CD8-positive, alpha-beta memory T cell (primary cell): ENCODE measurements at places on chromosomes 4 and X. TPM values are rescaled to one million over a fixed set of nuclear protein-coding genes. Genes with fewer than 3 reads are reported as not detected.

DNA sequence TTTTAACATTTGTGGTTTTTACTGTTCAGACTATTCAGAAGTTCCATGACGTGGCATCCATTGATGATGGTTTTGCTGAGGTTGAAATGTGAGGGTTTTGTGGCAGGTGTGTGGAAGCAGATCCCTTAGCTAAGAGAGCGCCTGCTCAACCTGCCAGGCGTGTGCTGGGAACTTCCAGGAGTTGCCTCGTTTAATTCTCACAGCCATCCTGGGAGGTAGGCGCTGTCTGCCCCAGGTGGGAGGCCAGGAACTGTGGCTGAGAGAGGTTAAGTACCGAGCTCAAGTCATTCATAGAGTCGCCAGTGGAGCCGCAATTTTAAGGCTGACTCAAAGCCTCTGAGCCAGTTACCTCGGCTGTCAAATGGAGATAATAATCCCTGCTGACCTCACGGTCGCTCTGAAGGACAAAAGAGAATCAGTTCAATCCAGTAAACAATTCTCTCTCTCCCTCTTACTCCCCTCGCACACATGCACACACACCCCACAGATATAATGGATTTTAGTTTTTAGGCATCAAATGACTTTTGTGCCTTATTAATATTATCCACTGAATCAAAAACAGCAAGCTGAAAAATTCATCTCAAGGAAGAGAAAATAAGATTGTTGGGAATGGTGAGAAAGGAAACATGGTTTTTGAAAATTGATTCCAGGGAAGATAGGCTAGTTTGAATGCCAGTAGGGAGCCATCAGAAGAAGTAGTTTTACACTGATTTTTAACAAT is 171.3 kb downstream of the PTTG2 start:
- no peaks in the 10 kb centered on the region for H3K27me3 ChIP-seq
- peak overlapping the region; percentile 11 for H3K4me3 ChIP-seq
- peak overlapping the region; percentile 33 for H3K27ac ChIP-seq
- H3K4me1 ChIP-seq: peaks cover 53% of the 10 kb centered on the region
- DNase-seq: peak; percentile 85

GRCh38 chr4:123114084-123114914 is 191.9 kb upstream of the NUDT6 start:
- H3K36me3 ChIP-seq: no peaks in the 10 kb centered on the region
- H3K4me3 ChIP-seq: no peak overlapping the region
- H3K27ac ChIP-seq: no peak overlapping the region

TGIF2LX gene
- not detected for polyA plus RNA-seq

- no peaks in the 10 kb centered on the region for H3K27me3 ChIP-seq
- H3K4me1 ChIP-seq: no peaks in the 10 kb centered on the region
- no peak overlapping the region for H3K27ac ChIP-seq
- no peaks in the 10 kb centered on the region for H3K36me3 ChIP-seq
- DNase-seq: no peak
Observed at GRCh38 chr4:128358231-128358912, 70.8 kb upstream of the PGRMC2 start.

GRCh38 chr4:152039691-152040090 is 278.9 kb upstream of the GATB start:
- H3K27ac ChIP-seq: no peak overlapping the region
- no peaks in the 10 kb centered on the region for H3K36me3 ChIP-seq
- H3K4me1 ChIP-seq: no peaks in the 10 kb centered on the region
- DNase-seq: no peak
- H3K4me3 ChIP-seq: no peak overlapping the region
- no peaks in the 10 kb centered on the region for H3K27me3 ChIP-seq

DNA sequence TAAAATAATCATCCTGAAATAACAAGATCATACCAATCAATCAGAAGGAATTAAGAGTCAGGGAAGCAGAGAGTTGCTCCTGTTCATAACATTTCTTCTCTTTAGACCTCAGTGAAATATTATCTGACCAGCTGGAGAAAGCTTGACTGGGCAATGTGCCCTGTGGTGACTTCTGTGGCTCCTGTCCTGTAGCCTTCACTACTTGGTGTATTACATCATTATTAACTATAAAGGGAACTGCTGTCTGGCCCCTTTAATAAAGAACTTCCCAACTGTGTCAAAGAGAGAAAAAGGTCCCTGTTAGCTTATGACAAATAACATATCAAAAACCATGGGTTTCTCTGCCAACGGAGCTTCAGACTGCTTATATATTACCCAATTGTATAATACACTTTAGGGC is 18.0 kb downstream of the OPHN1 start:
- H3K4me3 ChIP-seq: no peak overlapping the region
- no peaks in the 10 kb centered on the region for H3K27me3 ChIP-seq
- no peaks in the 10 kb centered on the region for H3K4me1 ChIP-seq
- DNase-seq: no peak
- H3K36me3 ChIP-seq: no peaks in the 10 kb centered on the region

TSPAN7 gene
- 0.22 TPM for polyA plus RNA-seq

MAGEE1 gene
- polyA plus RNA-seq: 5.6 TPM

GRIPAP1 gene
- polyA plus RNA-seq: 21.2 TPM

GRCh38 chr4:41991916-41992767 is 1.8 kb downstream of the SLC30A9 start:
- DNase-seq: no peak
- H3K4me3 ChIP-seq: no peak overlapping the region
- peaks cover 29% of the 10 kb centered on the region for H3K4me1 ChIP-seq
- H3K27me3 ChIP-seq: no peaks in the 10 kb centered on the region
- H3K27ac ChIP-seq: peak overlapping the region; percentile 14

DNA sequence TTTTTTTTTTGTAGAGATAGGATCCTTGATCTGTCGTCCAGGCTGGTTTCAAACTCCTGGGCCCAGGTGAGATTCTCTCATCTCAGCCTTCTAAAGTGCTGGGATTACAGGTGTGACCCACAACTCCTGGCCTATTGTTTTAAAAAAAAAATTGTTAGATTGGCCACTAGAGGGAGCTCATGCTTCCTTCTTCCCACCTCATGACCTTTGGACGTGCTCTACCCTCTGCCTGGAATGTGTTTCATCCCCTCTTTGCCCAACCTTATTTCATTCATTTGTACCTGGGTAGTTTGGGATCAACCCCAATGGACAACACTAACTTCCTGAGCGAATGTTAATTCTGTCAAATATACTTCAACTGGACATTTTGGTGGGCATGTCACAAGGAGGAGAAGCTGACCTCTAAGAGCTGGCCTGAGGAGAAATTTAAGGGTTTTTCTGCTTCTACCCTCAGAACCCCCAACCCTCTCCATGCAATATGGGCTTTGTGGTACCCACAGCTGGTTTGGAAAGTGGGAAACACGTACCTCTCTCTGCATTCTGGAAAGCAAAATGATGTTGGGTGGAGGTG is 6.4 kb downstream of the PPEF2 start:
- H3K27ac ChIP-seq: no peak overlapping the region
- no peaks in the 10 kb centered on the region for H3K36me3 ChIP-seq
- no peak overlapping the region for H3K4me3 ChIP-seq
- H3K27me3 ChIP-seq: no peaks in the 10 kb centered on the region

KCND1 gene
- 0.06 TPM for polyA plus RNA-seq

AMTN gene
- polyA plus RNA-seq: not detected

DNA sequence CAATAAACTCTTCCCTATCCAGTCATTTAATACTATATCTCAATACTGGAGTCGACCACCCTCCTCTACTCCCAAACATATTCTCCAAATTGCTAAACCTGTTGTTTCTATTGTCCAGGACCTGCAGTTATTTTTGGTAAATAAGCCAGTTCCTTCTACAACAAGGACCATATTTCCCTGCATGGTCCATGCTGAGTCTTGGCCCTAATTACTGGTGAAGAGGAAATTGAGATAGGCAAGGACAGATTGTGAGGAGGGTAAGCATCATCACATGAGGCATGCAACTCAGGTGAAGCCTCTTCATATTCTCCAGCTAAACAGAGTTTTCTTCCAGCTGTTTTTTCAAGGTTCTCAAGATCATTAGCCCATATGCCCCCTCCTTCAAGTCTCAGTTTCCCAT is 1193.6 kb downstream of the RAPGEF2 start:
- H3K36me3 ChIP-seq: no peaks in the 10 kb centered on the region
- H3K27me3 ChIP-seq: no peaks in the 10 kb centered on the region
- H3K4me3 ChIP-seq: no peak overlapping the region
- no peak for DNase-seq

DNA sequence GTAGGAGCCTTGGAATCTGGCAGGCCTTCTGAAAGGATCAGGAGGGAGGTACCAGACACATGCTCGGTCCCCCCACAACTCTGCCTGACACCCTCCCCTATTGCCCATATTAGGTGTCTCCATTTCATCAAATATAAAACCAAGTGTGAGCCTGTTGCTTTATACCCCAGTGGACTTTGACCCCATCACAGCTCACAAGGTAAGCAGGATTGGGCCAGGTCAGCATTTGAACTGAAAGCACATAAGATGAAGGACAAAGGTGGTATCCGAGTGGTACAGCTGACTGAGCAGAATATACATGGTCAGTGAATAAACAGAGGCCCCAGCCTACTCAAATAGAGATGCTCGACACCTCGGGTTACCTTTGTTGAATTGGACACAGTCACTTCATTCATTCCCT is 20.0 kb downstream of the SLC25A43 start:
- H3K27ac ChIP-seq: no peak overlapping the region
- DNase-seq: no peak
- H3K27me3 ChIP-seq: no peaks in the 10 kb centered on the region
- H3K4me1 ChIP-seq: no peaks in the 10 kb centered on the region

UBQLN2 gene
- 60.9 TPM for polyA plus RNA-seq

- no peak overlapping the region for H3K4me3 ChIP-seq
- no peaks in the 10 kb centered on the region for H3K4me1 ChIP-seq
- H3K27ac ChIP-seq: no peak overlapping the region
- no peaks in the 10 kb centered on the region for H3K27me3 ChIP-seq
Observed at GRCh38 chr4:90542216-90542615, 415.0 kb downstream of the CCSER1 start.

HS6ST2 gene
- polyA plus RNA-seq: not detected

DNA sequence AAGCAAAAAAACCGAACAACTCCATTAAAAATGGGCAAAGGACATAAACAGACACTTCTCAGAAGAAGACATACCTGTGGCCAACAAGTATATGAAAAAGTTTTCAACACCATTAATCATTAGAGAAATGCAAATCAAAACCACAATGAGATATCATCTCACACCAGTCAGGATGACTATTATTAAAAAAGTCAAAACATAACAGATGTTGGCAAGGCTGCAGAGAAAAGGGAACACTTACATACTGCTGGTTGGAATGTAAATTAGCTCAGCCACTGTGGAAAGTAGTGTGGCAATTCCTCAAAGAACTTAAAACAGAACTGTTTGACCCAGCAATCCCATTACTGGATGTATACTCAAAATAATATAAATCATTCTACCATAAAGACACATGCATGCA is 436.3 kb downstream of the KLHL13 start:
- no peak overlapping the region for H3K27ac ChIP-seq
- DNase-seq: no peak
- no peaks in the 10 kb centered on the region for H3K4me1 ChIP-seq
- no peak overlapping the region for H3K4me3 ChIP-seq
- H3K27me3 ChIP-seq: no peaks in the 10 kb centered on the region
- no peaks in the 10 kb centered on the region for H3K36me3 ChIP-seq

ZCCHC13 gene
- polyA plus RNA-seq: not detected

GRCh38 chr4:105206214-105206613 is 59.5 kb downstream of the TET2 start:
- H3K4me1 ChIP-seq: no peaks in the 10 kb centered on the region
- no peak for DNase-seq
- H3K27me3 ChIP-seq: no peaks in the 10 kb centered on the region
- no peaks in the 10 kb centered on the region for H3K36me3 ChIP-seq

GRID2 gene
- not detected for polyA plus RNA-seq

- no peak for DNase-seq
- no peak overlapping the region for H3K27ac ChIP-seq
- peaks cover 5% of the 10 kb centered on the region for H3K4me1 ChIP-seq
- H3K4me3 ChIP-seq: no peak overlapping the region
- H3K36me3 ChIP-seq: no peaks in the 10 kb centered on the region
Observed at GRCh38 chr4:121934635-121935034, 17.2 kb downstream of the TRPC3 start.

DNA sequence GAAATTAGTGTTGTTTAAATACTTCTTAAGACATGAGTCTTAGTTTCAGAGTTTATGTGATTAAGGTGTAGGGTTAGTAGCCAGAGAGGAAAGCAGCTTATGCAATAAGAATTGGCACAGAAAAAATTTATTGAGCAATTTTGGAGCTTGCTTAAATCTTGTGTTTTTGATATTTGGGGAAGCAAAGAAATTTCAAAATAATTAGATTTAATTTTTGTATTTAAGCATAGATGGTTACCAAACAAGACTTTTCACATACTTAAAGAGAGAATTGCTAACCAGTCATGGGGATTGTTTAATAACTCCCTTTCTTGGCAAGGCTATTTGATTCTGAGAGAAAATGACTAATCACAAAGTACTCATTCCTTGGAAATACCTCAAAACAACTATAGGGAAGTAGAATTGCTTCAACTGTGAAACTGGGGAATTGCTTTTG is 202.0 kb upstream of the GRID2 start:
- DNase-seq: no peak
- H3K4me1 ChIP-seq: no peaks in the 10 kb centered on the region
- no peak overlapping the region for H3K4me3 ChIP-seq

GRCh38 chrX:16772460-16772859 is 13.8 kb upstream of the TXLNG start:
- H3K27ac ChIP-seq: no peak overlapping the region
- no peaks in the 10 kb centered on the region for H3K27me3 ChIP-seq
- no peaks in the 10 kb centered on the region for H3K4me1 ChIP-seq
- no peak overlapping the region for H3K4me3 ChIP-seq
- no peaks in the 10 kb centered on the region for H3K36me3 ChIP-seq

RHOXF2 gene
- polyA plus RNA-seq: not detected

DNA sequence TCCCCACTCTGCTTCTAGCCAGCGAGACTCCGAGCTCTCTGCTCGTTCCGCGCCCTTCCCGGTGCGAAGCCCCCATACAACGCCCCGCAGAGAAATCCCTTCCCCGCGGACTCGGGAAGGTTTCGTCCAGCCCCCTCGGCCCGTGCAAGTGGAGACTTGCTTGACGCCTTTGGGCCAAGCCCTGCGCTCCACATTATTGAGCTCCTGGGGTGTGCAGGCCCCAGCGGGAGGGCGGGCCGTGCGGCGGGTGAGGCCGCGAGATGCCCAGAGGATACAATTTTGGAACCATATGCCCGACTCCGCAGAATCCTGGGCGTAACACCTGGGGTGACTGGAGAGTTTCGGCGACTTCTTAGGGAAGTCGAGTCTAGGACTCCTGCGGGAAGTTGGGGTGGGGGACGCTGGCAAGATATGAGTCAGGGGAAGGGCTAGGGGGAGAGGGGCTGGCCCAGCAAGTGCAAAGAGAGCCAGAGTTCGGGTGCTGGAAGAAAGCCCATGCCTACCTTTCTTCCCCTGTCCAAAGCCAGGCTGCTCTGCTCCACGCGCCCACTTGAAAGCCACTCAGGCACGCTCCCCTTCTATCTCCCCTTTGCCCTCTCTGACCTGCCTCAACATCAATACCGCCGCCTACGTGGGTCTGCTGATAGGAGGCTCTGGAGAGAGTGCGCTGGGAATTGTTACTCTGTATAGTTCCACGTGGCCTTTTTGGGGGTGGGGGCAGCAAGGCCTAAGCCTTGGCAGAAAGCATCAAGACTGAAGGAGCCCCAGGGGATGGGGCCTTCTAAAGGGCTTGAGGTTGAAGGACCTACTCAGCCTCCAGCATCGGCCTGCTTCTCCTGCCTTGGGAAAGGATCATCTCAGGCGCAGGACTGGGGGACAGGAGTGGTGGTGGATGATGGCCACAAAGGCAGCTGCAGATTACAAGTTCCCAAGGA is 1.2 kb upstream of the ELF4 start:
- no peaks in the 10 kb centered on the region for H3K27me3 ChIP-seq
- peak overlapping the region; percentile 16 for H3K27ac ChIP-seq
- H3K36me3 ChIP-seq: no peaks in the 10 kb centered on the region
- H3K4me1 ChIP-seq: peaks cover 13% of the 10 kb centered on the region
- no peak overlapping the region for H3K4me3 ChIP-seq
